Neural progenitor cell (in vitro differentiated cells): ENCODE measurements at places on chromosomes 7 and 10. TPM values are rescaled to one million over a fixed set of nuclear protein-coding genes. Genes with fewer than 3 reads are reported as not detected.

The SLC13A1 gene
- not detected in 2 replicates for total RNA-seq

DNA sequence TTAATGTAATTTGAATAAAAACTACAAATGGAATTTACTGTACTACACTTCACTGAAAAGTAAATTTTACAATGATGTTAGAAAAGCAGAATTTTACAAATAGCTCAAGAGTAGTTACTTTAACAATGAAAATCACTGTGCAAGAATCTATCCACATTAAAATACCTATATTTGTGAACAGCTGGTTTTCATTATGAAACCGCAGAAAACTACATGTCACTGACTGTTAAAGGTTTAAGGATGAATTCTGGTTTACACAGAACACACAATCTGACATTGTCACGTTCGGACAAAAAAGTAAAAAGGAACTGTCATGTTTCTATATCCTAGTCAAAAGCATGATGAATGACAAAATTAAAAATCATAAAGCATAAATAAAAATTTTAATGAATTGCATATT lies 415.3 kb upstream of the PRKCQ start:
- no peak for DNase-seq

- no peak for DNase-seq
Observed at GRCh38 chr10:120738658-120739057, 112.5 kb upstream of the WDR11 start.

DNA sequence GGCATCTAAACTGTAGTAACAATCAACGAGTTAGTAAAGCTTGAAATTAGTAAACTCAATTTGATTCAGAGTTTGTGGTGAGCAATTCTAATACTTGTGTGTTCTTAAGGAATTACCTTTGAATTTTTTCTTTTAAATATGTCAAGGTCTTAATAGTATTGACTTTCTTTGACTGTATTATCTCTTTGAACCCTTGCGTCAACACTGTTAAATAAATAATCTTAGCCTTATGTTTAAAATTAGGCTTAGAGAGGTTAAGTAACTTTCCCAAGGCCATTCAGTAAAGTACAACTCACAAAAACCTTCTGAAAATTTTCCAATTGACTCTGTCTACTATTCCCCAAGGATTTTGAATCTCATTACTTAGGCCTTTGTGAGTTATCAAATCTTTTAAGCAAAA lies 716.4 kb downstream of the NRG3 start:
- DNase-seq: no peak

DNA sequence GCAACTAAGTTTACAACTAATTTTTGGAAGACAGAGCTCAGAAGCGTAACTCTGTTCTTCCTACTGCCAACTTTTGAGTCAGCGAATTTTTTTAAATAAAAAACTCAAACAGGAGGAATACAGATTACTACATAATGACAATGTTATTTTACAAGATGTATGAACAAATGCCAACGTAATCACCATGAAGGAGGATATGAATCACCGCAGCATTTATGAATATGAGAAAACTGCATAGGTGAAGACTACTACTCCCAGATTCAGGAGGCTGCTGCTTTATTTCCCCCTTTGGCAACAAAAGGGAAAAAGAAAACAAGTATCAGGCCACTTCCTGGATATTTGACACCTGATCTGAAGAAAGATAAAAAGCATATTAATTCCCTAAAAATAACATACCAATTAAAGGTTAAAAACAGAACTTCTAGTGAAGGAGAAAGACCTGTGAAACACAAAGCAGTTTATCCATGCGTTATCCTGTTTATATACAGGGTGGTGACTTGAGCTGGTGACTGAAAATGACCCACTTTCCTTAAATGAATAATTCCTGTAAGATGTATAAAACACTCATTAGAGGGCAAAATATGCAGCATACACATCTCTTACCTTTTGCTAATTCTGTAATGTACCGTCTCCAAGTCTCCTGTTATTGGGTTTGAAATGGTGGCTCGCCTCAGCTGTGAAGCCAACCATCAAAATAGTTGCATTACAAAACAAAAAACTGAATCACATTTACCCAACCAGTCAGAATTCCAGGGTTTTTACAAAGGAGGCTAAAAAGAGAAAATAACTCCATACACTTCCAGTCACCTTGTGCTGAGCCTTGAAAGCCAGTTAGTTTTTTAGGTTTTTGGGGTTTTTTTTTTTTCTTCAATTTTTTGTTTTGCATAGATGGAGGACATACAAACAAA lies 52.0 kb downstream of the P4HA1 start:
- no peak for DNase-seq

The RASSF4 gene
- 3.1 and 9.7 TPM in 2 replicates for total RNA-seq

The PCLO gene
- 2.0 and 2.5 TPM in 2 replicates for total RNA-seq

DNA sequence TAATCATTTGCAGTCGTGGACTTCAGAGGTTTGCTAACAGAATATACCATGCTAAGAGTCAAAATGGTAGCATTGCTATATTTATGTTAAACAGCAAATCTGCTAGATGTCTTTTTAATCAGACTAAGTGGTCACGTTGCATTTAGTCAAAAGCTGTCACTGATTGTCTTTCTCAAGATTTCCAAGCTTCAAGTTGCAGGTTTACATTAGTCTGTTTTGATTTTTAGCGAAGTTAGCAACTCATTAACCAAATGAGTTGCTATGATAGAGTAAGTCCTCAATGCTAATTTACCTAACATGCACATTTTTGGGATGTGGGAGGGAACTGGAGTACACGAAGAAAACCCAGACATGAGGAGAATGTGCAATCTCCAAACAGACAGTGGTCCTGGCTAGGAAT lies 653.2 kb downstream of the TNS3 start:
- DNase-seq: no peak

DNA sequence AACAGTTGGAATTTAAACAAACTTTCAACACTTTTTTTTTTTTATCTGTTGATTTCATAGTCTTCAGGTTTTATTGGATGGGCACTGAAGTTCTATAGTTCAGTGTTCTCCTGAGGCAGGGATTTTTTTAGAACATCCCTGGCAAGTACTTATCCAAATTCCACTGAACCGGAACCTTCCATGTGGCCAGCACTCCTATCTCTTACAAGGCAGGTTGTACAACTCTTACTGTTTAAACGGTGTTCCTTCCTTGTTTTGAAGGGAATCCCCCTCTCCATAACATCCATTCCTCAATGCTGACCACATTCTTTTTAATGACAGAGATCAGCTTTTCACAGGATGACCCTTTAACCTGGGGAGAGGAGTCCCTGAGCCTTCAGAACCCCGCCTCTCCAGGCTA lies 238.9 kb upstream of the CTBP2 start:
- no peak for DNase-seq

GRCh38 chr7:95501261-95501832 lies 15.6 kb downstream of the ASB4 start:
- no peak for DNase-seq

The ZNF277 gene
- 31.9 and 55.5 TPM in 2 replicates for total RNA-seq

DNA sequence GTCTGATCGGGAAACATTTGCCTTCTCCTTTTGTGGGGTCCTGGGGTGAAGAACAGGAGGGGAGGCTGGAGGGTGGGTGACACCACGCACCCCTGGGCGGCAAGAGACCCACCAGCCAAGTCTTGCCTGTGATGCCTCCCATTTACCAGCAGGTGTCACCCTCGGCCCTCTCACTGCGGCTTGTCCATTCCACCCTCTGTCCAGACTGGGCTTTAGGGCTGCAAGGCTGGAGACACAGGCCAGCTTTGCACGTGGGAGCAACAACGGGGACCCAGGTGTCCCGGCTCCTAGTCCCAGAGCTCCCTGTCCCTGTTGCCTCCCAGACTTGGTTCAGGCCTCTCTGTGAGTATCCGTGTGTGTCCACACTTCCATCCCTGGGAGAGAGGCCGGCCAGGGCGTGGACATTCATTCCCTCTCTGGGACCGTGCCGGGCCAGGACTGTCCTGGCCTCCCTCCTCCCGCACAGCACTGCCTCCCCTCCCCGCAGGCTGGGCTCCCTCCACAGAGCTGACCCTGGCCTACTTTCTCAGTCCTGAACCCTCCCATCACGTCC lies 36.2 kb upstream of the GTF2IRD1 start:
- peak; percentile 82 for DNase-seq

The A1CF gene
- not detected in 2 replicates for total RNA-seq

DNA sequence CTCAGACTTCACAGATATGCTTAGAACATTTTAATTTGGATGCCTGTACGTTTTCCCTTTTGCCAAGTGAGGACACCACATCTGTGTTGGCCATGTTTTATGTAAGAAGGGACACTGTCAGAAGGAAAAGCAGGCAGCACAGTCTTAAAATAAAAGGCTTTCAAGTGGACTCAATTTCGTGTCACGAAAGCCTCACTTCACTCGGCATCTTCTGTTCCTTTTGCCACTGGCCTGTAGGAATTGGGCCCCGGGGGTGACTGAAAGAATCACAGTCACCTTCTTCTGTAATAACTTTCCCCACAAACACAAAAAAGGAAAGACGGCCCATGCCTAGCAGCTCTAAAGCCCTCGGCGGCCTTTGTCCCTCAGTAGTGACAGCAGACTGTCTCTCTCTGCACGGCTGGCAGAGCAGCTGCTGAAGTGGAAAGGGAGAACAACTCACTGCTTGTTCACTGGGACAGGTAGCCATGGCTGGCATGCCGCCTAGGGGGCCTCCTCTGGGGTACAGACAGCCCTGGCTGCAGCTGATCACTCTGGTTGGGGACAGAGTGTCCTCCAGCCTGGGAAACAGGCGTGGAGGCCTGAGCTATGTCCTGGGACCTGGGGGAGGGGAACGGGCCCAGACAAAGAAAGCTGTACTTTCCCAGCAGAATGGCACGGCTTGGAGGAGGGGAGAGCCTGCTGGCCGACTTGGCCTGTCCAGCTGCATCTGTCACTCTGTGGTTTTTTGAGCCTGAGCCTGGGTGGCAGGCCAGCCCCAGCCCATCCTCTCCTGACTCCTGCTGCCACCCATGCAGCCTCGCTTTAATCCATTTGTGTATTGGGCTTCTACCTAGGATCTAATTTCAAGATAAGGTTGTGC lies 4.4 kb downstream of the RASSF4 start:
- peak; percentile 89 for DNase-seq

DNA sequence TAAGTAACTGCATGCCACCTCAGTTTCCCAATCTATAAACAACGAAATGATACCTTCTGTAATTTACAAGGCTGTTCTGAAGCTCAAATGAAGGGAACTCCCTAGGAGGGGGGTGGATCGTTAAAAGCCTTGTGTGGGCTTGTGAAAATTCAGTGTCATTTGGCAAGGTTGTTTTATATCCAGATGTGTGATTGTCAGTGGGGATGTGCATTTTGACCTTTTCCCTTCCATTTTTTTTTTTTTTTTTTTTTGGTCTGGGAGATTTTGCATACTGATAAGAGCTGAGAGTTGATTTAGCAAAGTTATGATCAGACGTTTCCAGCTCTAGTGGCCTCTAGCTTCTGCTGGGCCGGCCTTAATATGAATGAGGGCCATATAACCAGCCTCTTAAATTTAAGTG lies 22.8 kb downstream of the CREB5 start:
- DNase-seq: no peak

- DNase-seq: no peak
Observed at GRCh38 chr7:50272808-50273207, 31.7 kb upstream of the IKZF1 start.

GRCh38 chr7:55053651-55054571 lies 35.1 kb downstream of the EGFR start:
- no peak for DNase-seq

DNA sequence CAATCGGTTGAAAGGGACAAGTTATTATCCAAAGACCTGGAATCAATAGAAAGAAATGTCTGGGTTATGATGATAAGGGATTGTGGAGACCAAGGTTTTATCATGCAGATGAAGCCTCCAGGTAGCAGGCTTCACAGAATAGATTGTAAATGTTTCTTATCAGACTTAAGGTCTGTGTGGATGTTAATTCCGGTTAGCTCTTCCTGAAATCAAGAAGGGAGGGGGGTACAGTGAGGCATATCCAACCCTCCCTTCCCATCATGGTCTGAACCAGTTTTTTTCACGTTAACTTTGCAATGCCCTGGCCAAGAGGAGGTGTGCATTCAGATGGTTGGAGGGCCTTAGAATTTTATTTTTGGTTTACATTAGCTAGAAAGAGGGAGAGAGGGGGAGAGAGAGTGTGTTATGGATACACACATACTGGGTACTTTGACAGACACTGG lies 9.8 kb upstream of the LRRC61 start:
- DNase-seq: no peak

- no peak for DNase-seq
Observed at GRCh38 chr10:11441151-11441535, 170.3 kb downstream of the USP6NL start.

GRCh38 chr7:27462575-27463270 lies 200.0 kb downstream of the HIBADH start:
- DNase-seq: no peak

GRCh38 chr7:120920034-120920433 lies 30.5 kb upstream of the ING3 start:
- DNase-seq: no peak

The FKBP14 gene
- total RNA-seq: 4.0 and 4.5 TPM in 2 replicates

- DNase-seq: no peak
Observed at GRCh38 chr7:45457591-45457990, 116.6 kb upstream of the ADCY1 start.

DNA sequence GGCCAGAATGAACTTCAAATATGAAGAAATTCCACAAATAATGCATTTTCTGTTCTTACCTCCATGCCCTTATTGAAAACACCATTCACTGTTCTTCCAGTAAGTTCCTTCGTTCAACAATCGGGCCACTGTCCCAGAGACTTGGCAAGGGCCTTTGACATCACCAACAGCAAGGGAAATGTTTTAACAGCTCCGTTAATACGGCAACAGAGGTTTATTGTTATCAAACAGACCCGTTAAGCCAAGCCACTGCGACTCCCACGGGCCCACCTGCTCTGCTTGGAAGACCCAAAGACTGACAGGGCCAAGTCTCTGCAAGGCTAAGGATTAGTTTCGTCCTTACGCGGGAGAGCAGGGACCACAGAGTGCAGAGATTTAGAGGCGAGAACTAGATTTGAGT lies 43.4 kb upstream of the LYZL1 start:
- no peak for DNase-seq

- peak; percentile 50 for DNase-seq
Observed at GRCh38 chr10:16597656-16598055, 76.0 kb upstream of the C1QL3 start.

DNA sequence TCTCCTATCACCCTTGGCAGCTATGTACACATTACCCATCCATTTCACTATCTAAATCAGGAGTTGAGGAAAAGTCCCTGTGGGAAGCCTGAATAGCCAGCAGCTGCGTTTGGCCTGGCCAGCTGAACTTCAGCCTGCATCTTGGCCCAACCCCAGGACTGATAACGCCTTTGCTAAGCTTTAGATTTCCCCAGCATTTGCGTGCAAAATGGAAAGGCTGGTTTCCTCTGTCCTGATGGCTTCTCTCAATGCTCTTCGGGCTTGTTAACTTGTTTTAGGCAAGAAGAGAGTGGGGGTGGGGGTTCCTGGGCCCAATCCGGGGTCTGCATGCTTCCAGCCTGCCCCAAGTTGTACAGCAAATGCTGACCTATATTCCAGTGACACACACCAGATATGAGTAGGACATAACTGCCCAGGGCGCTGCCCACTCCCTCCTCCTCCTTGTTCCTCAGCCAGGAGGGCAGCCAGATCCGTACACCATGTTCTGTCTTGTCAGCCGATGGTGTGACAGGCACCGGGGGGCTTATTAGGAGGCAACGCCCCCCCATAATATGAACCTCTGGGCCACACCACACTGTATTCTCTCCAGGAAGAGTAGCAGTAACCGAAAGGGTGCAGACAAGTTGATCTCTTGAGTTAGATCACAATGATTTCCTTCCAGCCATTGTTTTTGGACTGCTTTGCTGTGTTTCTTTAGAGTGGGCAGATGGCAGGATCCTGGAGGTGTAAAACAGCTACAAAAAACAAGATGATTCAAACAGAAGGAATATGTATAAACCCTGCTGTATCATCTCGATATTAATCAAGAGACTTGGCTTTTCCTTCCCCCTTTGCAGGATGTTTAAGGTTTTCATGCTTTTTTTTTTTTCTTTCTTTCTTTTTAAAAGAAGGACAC lies 339.0 kb downstream of the RNLS start:
- DNase-seq: no peak

GRCh38 chr7:122844191-122844988 lies 41.9 kb downstream of the CADPS2 start:
- DNase-seq: no peak
